Glutamatergic neuron (in vitro differentiated cells): ENCODE measurements at places on chromosomes 7 and 10. TPM values are rescaled to one million over a fixed set of nuclear protein-coding genes. Genes with fewer than 3 reads are reported as not detected.

ABCC2 gene
- total RNA-seq: 0.39 TPM

IGFBP3 gene
- total RNA-seq: 0.17 TPM

ZNF853 gene
- total RNA-seq: 5.5 TPM

- DNase-seq: no peak
These were observed 404.1 kb upstream of the MKI67 start for GRCh38 chr10:128530301-128530700.

DNA sequence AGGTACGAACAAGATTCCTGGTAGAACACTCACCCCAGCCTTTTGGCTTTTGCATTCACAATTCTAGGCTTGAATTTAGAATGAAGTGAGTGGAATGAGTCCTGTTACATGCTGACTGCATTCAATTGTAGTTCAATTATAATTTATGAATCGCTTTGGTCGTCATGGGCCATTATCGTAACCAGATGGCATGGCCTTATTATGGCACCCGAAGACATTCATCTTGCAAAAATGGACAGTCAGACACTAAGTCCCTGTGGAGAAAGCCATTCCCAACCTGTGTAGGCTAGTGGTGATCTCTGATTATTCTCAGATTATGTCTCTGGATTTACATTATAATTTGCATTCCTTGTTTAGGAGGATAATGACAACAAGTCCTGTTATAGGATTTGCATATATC, 292.4 kb upstream of the NPSR1 start:
- DNase-seq: no peak

GRCh38 chr7:5320391-5320790, 37.6 kb downstream of the SLC29A4 start:
- DNase-seq: no peak
